Esophagus mucosa (tissue), 1 donor: ENCODE measurements at places on chromosomes 5 and 9. TPM values are rescaled to one million over a fixed set of nuclear protein-coding genes. Genes with fewer than 3 reads are reported as not detected.

GRCh38 chr9:128276574-128277270, 646 bp downstream of the SWI5 start:
- no peak for ATAC-seq

GRCh38 chr5:38556088-38556598, 303 bp downstream of the LIFR start:
- ATAC-seq: peak; percentile 49

The SPINK6 gene
- 2.9 TPM for total RNA-seq

DNA sequence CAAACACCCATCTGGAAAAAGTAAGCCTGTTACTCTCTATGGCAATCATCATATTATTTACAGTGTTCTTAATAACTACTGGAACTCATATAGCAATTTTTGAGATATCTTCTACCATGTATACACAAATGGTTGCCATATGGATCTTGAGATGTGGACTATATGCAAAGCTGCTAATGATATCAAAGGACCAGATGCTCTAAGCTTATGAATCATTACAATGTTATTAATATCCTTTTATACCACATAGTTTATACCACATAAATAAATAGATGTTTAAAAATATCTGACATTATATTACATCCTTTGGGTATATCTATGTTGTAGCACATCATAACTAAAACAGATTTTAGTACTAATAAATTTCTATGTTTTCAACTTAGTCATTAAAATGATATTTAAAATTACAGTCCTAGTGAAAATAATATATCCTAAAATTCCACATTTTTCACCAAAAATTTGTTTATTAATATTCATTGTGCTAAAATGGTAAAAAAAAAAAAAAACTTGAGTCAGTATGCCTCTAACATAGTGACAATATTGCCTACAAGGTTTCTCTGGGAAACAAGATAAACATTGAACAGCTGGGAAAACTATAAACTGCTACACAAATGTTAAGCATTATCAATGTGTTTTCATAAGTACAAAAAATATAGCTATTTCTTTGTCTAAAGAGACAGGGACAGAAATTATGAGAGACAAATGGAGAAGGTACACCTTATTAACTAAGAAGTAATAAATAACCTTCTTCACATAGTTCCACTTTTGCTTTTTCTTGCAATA, 85.5 kb downstream of the DTWD2 start:
- ATAC-seq: no peak

GRCh38 chr5:138552657-138553056, 9.6 kb upstream of the ETF1 start:
- no peak for ATAC-seq

The ZDHHC11 gene
- 11.2 TPM for total RNA-seq

DNA sequence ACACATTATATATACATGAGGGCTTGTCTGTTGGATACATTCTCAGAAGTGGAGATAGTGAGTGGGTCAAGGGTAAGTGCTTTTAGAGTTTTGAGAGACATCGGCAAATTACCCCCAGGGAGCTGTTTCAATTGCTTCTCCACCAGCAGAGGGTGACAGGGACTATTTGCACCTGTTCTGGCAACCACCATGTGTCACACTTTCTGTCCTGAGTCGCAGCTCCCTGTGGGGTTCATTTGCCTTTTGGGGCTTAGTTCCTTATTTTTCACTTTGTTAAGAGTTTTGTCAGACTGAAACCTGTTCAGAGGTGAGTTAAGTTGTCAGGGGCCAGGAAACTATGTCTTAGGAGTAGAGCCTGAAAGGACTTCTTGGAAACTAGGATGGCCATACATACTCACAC, 20.1 kb upstream of the SLC36A1 start:
- no peak for ATAC-seq

- peak; percentile 72 for ATAC-seq
Observed at GRCh38 chr9:93064392-93065134, 6.1 kb downstream of the SUSD3 start.

The LCN10 gene
- total RNA-seq: 1.3 TPM

DNA sequence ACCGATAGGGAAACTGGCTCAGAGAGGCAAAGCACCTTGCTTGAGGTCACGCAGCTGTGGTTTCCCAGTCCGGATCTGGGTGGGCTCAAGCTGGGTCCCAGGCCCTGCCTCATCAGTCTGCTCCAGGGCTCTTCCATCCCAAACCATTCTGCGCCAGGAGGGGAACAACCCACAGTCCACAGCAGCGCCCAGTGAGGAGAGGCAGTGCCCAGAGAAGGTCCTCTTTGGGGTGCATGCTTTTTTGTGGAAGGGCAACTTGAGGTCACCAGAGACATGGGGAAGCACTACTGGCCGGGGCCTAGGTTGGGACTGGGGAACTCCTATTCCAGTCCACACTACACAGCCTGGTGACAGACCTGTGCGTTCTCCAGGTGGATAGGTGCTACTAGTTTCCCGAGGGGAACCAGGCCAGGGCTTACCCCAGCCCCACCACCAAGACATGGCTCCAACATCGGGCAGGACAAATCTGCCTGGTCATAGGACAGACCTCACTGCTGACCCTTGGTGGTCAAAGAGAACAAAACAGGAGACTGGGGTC, 62.5 kb upstream of the RNF130 start:
- ATAC-seq: no peak

The FBP2 gene
- not detected for total RNA-seq

The SLC46A2 gene
- 0.44 TPM for total RNA-seq

GRCh38 chr9:112112519-112112918, 62.6 kb downstream of the SUSD1 start:
- ATAC-seq: peak; percentile 81

GRCh38 chr5:125343015-125343414, 596.6 kb upstream of the ZNF608 start:
- no peak for ATAC-seq

The RANBP17 gene
- 0.56 TPM for total RNA-seq

- no peak for ATAC-seq
Observed at GRCh38 chr5:154524181-154524580, 46.2 kb upstream of the HAND1 start.

DNA sequence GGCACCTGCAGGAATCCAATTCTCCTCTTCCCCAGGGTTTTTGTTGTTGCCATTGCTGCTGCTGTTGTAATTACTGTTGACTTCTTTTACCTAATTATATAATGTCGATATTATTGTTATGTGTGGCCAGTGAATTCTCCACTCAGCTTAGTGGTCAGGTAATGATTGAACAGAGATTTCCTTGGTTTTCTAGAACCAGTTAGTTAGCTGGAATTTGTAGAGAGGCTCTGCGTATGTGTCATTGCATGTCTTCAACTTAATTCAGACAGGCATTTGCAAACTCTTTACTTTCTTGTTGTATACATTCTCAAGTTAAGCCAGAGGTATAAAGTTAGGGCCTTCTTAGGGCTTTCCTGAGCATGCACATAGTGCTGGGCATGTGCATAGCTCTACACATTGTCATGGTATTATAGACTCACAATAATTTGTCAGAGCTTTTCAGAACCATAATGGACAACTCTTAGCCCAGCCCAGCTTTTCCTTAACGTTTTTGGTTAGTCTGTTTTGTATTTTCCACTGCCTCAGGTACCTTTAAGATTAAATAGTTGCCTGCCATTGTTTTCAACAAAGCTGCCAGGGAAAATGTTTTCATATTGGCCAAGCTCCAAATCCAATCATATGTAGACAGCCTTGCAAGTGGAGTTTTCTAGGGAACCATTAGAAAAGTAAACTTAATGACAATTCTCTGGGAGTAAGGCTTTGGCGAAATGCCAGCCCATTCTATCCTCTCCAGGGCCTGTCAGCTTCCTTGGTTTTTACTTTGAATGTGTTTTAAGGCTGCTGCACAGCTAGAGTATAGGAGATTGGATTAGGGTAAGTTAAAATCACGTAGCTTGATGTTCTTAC, 68.1 kb downstream of the UBE2R2 start:
- ATAC-seq: peak; percentile 52

DNA sequence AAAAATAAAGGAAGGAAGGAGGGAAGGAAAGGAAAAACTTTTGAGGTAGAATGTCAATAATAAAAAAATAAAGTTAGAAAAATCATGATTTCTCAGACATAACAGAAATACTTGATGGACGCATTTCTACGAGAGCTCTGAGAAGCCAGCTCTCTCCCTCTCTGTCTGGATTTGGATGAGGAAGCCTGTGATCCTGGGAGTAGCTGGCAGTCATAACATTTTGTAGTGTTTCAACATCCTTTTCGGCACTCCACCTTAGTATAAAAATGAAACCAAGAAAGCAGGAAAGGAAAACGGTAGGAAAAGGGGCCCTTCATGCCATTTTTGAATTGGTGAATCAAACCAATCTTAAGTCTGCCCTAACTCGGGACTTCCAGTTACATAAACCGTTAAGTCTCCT, 321.3 kb downstream of the EPB41L4A start:
- no peak for ATAC-seq

DNA sequence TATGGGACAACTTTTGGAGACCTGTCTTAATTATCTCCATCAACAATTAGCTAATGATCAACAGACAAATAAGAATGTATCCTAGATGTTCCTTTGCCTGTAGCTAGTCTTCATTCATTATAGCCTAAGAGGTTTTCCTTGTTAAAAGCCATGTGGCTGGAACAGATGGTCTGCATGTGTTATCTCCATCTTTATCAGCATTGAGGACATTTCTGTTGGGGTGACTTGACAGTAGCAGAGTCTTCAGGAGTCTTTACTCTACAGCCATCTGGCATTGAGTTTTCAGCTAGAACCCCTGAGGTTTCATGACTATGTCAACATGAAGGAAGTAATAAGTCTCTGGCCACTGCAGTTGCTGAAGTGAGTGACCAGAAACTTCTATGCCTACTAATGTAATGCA, 106.6 kb upstream of the TLE4 start:
- ATAC-seq: no peak

- ATAC-seq: peak; percentile 43
Observed at GRCh38 chr9:106482733-106483132, 380.2 kb upstream of the ZNF462 start.

The SLC6A19 gene
- not detected for total RNA-seq

DNA sequence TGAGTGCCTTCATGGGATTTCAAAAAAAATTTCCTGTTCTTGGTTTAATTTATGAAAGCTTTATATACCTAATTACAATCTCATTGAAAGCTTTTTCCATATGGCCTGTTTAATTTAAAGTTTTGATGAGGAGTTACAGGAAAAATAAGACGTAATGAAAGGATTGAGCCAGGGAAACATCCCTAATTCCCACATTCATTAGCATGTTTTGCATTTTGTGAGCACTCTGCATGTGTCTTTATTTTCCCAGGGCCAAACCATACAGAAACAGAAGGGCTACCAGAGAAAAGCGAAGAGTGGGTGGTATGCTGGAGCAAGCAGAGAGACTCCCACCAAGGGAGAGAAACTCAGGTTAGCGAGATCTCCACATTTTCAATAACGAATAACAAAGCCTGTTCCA, 20.3 kb upstream of the LECT2 start:
- no peak for ATAC-seq

The BRINP1 gene
- total RNA-seq: 3.4 TPM

GRCh38 chr9:14608540-14608939, 84.7 kb downstream of the ZDHHC21 start:
- ATAC-seq: no peak

GRCh38 chr9:89524963-89525362, 27.1 kb upstream of the SEMA4D start:
- no peak for ATAC-seq

DNA sequence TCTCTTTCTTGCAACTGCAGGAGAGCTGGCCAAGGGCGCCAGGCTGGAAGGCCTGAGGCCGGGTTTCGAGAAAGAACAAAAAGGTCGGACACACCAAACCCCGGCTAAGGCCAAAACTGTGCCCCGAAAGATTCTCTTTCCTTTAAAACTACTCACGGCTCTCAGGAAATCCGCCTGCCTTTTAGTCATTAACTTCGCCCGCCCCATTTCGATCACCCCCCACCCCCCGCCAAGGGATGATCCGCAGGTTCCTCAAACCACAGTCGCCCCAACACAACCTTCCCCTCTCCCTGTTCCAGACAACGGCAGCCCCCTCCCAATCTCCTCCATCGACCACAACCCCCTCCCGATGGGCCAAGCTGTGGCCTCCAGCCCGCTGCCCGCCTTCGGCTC, 536 bp downstream of the FEM1C start:
- ATAC-seq: peak; percentile 50

DNA sequence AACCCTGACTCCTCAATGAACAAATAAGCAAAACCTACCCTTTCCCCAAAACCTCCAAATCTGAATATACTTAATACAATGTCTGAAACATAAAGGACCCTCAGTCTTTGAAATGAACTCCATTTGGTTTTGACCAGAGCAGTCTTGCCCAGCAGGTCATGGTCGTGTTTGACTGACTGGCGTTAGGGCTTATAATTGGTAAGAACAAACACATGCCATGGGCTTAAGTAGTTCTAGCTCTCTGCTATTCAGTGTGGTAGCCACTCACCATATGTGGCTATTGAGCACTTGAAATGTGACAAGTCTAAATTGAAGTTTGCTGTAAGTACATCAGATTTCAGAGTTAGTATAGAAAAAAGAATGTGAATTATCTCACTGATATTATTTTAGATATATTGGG, 42.1 kb downstream of the LRRTM2 start:
- ATAC-seq: no peak

GRCh38 chr5:115262011-115262320, 711 bp downstream of the PGGT1B start:
- peak; percentile 57 for ATAC-seq

GRCh38 chr9:22278426-22278825, 168.2 kb upstream of the DMRTA1 start:
- no peak for ATAC-seq

GRCh38 chr5:73625372-73625943, 538 bp upstream of the ARHGEF28 start:
- ATAC-seq: peak; percentile 64

DNA sequence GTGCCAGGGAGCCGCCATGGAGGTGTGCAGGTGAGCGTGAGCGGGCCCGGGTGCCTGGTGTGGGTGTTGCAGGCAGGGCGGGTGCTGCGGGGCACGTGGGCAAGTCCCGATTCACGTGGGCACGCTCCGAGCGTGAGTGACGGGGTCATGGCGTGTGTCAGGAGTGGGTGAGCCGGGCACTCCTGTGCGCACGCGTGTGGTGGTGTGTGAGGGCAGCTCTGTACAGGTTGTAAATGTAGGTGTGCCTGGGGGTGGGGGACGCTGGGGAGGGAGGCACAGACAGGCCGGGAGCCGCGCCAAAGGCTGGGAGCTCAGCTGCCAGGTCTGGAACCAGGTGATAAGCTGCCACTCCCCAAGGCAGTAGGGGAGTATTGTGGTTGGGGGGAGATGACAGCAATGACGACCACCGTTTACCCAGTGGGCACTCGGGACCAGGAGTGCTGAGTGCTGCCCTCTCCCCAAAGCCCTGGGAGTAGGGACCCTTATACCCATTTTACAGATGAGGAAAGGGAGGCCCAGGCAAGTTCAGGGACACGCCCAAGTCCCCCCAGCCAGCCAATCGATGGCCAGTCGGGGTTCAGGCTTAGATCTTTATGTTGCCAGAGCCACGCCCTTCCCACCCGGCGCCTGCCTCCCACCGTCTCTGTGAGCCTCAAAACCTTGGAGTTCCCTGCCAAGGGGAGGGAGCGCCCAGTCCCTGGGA, 9.6 kb downstream of the NCS1 start:
- peak; percentile 90 for ATAC-seq

The SLC36A3 gene
- total RNA-seq: not detected

The CFAP77 gene
- total RNA-seq: not detected

DNA sequence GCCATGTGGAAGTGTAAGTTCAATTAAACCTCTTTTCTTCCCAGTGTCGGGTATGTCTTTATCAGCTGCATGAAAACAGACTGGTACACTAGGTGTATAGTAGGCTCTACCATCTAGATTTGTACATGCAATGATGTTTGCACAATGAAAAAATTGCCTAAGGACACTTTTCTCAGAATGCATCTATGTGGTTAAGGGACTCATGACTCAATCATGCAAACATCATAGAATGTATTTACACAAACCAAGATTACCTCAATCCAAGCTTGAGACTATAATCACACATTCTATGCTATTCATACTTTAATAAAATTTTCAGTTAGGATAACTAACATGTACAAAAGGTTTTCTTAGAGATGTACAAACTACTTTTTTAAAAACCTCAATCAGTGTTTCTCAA, 1164.5 kb downstream of the CDH12 start:
- no peak for ATAC-seq

The DRD1 gene
- total RNA-seq: not detected
